ENCODE measurements at places on chromosomes 3 and 15.

GRCh38 chr3:46943237-46944187 lies 33.0 kb downstream of the CCDC12 start:
- no peak overlapping the region for H3K27ac ChIP-seq
- H3K36me3 ChIP-seq = peaks cover 3% of the 10 kb centered on the region
- no peaks in the 10 kb centered on the region for H3K27me3 ChIP-seq
- no peaks in the 10 kb centered on the region for H3K4me1 ChIP-seq
- DNase-seq = no peak

DNA sequence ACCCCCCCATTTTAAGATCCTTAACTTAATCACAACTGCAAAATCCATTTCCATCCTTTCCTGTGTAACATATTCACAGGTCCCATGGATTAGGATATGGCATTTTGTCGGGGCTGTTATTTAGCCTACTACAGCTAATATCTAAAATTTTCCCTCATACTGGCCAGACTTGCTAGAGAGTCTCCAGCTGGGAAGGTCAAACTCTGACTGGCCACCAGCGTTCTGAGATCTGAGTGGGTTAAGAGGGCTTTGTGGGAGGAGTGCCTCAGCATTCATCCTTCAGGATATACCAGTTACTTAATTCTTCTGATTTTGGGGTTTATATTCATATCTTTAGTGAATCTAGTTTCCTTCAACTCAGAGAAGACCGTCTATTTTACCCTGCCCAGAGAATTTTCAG lies 17.7 kb downstream of the TM4SF18 start:
- no peaks in the 10 kb centered on the region for H3K36me3 ChIP-seq
- no peaks in the 10 kb centered on the region for H3K27me3 ChIP-seq
- H3K27ac ChIP-seq = no peak overlapping the region
- no peak for DNase-seq
- peaks cover 6% of the 10 kb centered on the region for H3K4me1 ChIP-seq

DNA sequence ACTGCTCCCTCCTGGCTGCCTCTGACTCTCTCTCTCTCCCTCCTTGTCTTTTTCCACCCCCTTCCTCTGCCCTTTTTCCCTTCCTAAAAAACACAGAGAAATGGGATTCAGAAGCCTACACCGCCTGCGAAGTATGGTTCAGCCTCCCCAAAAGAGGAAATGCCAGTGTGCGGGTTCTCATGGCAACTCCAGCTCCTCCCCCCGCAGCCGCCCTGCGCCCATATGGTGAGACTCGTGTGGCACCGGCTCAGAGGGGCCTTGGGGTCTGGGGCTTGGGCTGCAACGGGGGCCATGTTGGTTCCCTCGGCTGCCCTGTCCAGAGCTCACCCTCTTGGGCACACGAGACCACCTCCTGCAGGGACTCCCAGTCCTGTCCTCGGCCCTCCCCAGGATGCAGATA lies 23.6 kb upstream of the LINGO1 start:
- no peak for DNase-seq
- H3K36me3 ChIP-seq = no peaks in the 10 kb centered on the region
- H3K4me1 ChIP-seq = peaks cover 6% of the 10 kb centered on the region

DNA sequence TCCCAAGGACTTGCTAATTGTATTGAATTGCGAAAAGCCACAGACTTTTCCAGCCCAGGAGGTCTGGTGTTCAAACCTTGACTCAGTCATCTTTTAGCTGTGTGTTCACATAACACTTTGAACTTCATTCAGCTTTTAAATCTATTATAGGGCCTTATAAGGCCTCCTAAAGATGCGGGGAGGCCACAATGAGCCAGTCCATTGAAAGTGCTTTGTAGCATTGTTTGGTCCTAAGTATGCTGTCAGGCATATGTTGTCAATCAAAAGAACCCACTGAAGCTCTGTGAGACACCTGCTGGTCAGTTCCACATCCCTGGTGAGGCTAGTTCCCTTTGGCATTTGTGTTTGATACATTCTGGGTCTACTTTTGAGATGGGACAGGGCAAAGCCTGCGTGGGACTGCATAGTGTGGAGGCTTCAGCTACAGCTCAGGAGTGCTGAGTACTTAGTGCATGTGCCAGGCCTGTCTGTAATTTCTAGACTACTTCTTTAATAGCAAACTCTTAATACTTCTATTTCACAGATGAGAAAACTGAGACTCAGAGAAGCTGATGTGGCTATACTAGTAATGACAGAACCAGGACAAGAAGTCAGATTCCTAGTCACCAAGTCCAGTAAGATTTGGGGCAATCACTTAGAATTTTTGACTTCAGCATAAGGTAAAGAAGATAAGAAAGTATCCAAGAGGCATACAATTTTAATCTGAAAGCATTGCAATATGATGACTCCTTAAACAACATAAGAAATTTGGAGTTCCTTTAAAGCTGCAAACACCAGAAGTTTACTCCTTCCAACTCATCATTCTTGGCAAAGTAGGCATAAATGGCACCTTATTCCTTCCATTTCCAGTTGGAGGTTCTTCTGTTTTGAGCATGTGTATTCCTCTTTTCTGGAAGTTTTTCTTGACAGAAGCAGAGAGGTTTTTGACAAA lies 213.0 kb downstream of the PDCD6IP start:
- no peaks in the 10 kb centered on the region for H3K27me3 ChIP-seq
- DNase-seq = no peak
- peaks cover 5% of the 10 kb centered on the region for H3K4me1 ChIP-seq
- H3K36me3 ChIP-seq = no peaks in the 10 kb centered on the region
- no peak overlapping the region for H3K27ac ChIP-seq

- no peaks in the 10 kb centered on the region for H3K4me1 ChIP-seq
- no peaks in the 10 kb centered on the region for H3K27me3 ChIP-seq
- H3K27ac ChIP-seq = no peak overlapping the region
- no peaks in the 10 kb centered on the region for H3K36me3 ChIP-seq
- DNase-seq = peak; percentile 10
- H3K4me3 ChIP-seq = no peak overlapping the region
These were observed 22.7 kb upstream of the CHL1 start for GRCh38 chr3:173886-174285.

GRCh38 chr15:71191296-71191695 lies 76.0 kb downstream of the THSD4 start:
- no peaks in the 10 kb centered on the region for H3K4me1 ChIP-seq
- no peak overlapping the region for H3K27ac ChIP-seq
- no peak overlapping the region for H3K4me3 ChIP-seq
- H3K36me3 ChIP-seq = no peaks in the 10 kb centered on the region
- H3K27me3 ChIP-seq = no peaks in the 10 kb centered on the region
- no peak for DNase-seq

GRCh38 chr3:123291404-123291803 lies 89.7 kb downstream of the SEC22A start:
- H3K36me3 ChIP-seq = no peaks in the 10 kb centered on the region
- DNase-seq = no peak
- H3K4me3 ChIP-seq = no peak overlapping the region
- no peak overlapping the region for H3K27ac ChIP-seq
- no peaks in the 10 kb centered on the region for H3K4me1 ChIP-seq
- 0 out of 2 replicates have a peak, but pooled peaks cover 8% of the 10 kb centered on the region for H3K27me3 ChIP-seq

GRCh38 chr15:66399276-66399675 lies 12.6 kb downstream of the MAP2K1 start:
- 0 out of 2 replicates have a peak, but pooled peaks cover 2% of the 10 kb centered on the region for H3K36me3 ChIP-seq
- H3K4me3 ChIP-seq = no peak overlapping the region
- no peak for DNase-seq
- H3K27ac ChIP-seq = no peak overlapping the region

DNA sequence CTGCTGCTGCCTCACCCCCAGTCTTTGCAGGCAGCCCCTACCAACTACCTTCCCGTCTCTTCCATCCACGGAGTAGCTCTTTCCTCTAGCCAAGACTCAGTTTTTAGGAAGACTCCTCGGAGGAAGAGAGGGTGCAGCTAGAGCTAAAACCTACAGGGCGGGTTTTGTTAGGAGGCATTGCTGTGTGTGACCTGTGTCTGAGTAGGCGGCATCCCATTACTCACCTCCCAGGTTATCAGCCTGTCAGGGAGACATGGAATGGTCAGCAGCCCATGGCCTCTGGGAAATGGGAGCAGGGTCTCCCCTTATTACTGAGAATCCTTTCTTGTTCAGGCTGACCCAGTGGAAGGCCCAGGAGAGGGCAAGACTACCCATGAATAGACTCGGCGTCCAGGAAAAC lies 43.8 kb upstream of the FGD5 start:
- H3K36me3 ChIP-seq = no peaks in the 10 kb centered on the region
- no peak overlapping the region for H3K27ac ChIP-seq
- no peak for DNase-seq

DNA sequence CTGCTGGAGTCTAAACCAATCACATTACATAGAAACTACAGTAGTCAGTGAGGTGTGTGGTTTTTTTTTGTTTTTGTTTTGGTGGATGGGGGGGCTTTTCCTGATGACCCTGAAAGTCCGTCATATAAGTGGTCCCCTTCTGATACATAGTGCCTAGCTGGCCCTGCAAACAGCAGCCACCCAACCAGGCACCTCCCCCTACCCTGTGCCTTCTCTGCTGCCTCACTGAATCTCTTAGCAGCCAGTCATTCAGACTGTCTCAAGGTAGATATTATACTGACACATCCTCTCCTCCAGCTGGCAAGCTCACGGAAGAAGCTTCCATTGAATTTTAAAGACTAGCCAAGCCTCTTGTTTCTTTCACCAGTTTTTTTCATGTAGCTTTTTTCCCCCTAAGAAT lies 21.4 kb downstream of the SYN2 start:
- H3K4me3 ChIP-seq = no peak overlapping the region
- no peak overlapping the region for H3K27ac ChIP-seq
- DNase-seq = no peak
- H3K36me3 ChIP-seq = no peaks in the 10 kb centered on the region
- no peaks in the 10 kb centered on the region for H3K27me3 ChIP-seq
- no peaks in the 10 kb centered on the region for H3K4me1 ChIP-seq

DNA sequence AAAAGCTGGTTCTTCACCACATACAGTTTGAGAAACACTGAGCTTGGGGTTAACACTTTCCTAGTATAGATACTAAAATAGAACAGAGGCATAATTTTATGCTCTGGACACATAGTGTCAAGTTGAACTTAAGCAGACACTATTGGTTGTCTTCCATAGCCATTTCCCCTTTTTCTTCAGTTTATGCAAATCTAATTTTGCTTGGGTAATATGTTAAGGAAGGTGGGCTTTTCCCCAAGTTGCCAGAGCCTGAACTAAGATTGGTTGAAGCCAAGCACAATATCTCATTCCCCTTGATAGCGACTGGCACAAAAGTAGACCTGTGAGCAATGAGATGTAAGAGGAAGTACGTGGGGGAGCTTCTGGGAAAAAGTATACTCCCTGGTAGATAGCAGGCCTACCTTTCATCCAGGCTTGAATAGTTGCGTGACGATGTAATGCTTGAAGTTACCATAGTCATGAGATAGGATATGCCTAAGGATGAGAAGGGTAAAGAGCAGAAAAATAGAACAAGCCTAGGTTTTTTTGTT lies 4.5 kb upstream of the POPDC2 start:
- H3K4me3 ChIP-seq = no peak overlapping the region
- H3K27me3 ChIP-seq = no peaks in the 10 kb centered on the region
- no peak for DNase-seq

DNA sequence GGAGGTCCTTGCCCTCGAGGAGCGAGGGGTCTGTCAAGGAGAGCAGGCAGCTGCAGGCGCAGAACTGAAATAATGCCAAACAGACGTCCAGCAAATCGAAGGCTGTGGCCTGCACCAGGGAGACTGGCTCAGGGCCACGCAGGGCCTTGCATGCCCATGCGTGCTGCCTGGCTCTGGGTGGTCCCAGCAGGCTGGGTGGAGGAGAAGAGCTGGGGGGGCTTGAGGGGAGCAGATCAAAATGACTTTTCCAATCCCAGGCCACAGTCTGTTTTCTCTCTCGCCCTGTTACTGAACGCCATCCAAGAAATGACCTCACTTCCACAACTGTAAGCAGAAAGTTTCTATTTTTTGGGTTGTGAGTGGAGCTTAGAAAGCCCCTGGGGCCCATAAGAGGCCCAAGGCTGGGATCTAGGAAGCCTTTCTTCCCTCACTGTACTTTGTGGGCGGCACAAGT lies 96.9 kb upstream of the RPL32 start:
- no peak overlapping the region for H3K4me3 ChIP-seq
- no peaks in the 10 kb centered on the region for H3K4me1 ChIP-seq
- H3K27ac ChIP-seq = no peak overlapping the region
- no peaks in the 10 kb centered on the region for H3K27me3 ChIP-seq

DNA sequence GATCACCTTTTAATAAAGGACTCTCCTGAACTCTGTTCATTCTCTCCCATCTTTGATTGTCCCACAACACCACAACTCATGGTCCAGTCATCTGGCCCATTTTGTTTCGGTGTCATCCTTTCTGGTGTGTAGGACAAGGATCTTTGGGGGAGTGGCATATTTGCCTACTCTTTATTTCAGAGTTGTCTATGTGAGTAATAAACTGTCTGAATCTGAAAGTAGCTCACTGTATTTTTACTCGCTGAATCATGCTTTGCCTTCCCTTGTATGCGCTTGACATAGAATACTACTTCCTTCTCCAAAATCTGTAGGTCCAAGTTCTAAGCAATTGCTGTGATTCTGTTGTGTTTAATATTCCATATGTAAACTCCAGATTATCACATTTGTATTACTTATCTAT lies 29.9 kb upstream of the NOX5 start:
- no peaks in the 10 kb centered on the region for H3K36me3 ChIP-seq
- no peak overlapping the region for H3K4me3 ChIP-seq
- DNase-seq = no peak
- no peaks in the 10 kb centered on the region for H3K4me1 ChIP-seq
- H3K27ac ChIP-seq = no peak overlapping the region

DNA sequence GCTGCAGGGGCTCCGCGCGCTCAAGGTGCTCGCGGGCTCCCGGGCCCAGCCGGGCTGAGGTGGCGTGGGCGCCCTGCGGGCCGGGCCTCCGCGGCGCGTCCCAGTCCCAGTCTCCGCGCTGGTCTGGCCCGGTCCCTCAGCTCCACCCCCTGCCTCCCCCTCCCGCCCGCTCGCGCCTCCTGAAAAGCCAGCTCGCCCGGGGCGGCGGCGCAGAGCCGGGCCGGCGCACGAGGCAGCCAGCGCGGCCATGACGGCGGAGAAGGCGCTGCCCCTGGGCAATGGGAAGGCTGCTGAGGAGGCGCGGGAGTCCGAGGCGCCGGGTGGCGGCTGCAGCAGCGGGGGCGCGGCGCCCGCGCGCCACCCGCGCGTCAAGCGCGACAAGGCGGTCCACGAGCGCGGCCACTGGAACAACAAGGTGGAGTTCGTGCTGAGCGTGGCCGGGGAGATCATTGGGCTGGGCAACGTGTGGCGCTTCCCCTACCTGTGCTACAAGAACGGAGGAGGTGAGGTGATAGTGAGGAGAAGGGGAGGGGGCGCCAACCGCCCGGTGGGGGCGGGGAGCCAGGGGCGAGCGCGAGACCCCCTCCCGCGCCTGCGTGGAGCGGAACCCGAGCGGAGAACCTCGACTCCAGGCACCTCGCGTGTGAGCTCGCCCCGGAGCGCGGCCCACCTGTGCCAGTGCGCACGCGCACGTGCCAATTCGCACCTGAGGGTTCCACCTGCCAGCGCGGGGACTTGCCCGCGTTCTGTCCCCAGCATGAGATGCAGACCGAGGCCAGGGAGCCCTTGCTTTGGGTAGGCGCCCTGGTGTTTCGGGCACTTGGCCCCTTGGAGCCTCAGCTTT lies at the start of gene SLC6A11:
Gene SLC6A11 (plus strand): TSS at position 210 of the 844 bp plus-strand sequence. CDS start 38 bp downstream, at position 248.
- peaks cover 6% of the 10 kb centered on the region for H3K27me3 ChIP-seq
- DNase-seq = no peak
- H3K27ac ChIP-seq = no peak within 1 kb of the TSS

Measured in MM.1S (cell line).